ENCODE measurements at places on chromosomes 5 and 9.

DNA sequence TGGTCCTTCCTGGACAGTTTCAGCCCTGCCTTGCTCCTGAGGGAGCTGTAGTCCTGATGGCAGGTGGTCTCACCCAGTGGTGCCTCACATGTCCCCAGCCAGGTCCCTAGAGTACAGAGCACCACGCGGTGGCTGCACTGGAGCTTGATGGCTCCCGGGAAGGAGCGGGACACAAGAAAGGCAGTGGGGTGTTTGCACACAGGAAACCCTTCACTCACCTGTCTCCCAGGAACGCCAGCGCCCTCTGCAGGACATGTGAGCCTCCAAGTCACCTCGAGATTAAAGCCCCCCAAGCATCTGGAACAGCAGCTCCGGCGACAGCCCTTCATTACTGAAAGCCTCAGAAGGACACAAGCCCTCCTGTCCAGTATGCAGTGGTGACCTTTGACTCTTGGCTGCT is 19.9 kb upstream of the TMEM250 start:
- DNase-seq: no peak

GRCh38 chr5:124705577-124705976 is 40.9 kb downstream of the ZNF608 start:
- DNase-seq: no peak

DNA sequence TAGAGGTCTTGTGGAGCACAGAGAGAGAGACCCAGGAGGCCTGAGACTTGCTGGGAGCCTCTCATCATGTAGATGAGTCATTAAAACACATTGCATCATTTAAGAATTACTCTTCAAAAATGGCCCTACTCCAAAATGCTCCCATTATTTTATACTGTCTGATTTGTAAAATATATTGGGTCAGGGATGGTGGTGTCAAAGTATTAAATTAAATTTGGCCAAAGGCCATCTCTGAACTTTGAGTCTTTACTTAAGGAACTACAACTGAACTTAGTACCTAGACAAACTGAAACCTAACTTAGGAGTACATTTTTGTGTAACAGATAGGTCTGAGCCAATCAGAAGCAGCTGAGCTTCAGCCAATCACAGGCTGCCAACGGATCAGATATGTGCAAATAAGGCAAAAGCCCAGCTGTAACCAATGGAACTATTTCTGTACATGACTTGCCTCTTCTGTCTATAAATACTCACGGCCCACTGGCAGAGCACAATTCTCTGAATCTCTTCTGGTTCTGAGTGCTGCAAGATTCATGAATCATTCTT is 657.2 kb downstream of the TLE1 start:
- DNase-seq: peak; percentile 86

- no peak for DNase-seq
Observed at GRCh38 chr5:164345853-164346252, 840.4 kb downstream of the MAT2B start.

- no peak for DNase-seq
Observed at GRCh38 chr9:17742067-17742466, 163.2 kb downstream of the SH3GL2 start.

GRCh38 chr9:76185432-76185831 is 208.8 kb downstream of the RFK start:
- no peak for DNase-seq

DNA sequence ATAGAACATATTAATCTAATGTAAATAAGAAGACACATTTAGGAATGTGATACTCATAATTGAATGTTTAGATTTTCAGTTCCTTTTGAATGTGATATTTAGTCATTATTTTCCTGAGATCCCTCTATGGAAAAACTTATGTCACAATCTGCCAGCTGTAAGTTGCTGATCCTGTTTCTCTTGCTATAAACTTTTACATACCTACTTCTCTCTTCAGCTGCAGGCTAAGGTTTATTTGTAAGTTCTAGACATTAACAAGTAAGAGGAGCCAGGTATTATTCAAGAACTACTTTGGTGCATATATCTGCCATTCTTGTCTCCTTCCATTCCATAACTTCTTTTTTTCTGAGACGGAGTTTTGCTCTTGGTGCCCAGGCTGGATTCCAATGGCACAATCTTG is 462.4 kb downstream of the PRR16 start:
- no peak for DNase-seq

DNA sequence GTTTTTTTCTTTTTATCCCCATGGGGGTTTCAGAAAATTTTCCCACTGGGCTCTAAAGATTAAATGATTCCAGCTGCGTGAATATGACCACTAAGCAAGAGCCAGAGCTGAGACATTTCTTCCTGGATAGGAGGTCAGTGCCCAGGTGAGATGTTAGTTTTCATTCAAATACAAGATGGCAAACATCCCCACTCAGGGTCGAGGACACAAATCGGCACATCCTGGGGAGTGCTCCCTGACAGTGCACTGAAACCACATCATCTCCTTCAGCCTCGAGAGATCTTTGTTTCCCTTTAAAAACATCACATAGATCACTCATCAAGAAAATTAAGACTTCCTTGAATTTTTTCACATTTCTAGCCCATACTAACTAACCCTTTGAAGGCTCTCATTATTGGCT is 273.2 kb upstream of the PANK3 start:
- no peak for DNase-seq

DNA sequence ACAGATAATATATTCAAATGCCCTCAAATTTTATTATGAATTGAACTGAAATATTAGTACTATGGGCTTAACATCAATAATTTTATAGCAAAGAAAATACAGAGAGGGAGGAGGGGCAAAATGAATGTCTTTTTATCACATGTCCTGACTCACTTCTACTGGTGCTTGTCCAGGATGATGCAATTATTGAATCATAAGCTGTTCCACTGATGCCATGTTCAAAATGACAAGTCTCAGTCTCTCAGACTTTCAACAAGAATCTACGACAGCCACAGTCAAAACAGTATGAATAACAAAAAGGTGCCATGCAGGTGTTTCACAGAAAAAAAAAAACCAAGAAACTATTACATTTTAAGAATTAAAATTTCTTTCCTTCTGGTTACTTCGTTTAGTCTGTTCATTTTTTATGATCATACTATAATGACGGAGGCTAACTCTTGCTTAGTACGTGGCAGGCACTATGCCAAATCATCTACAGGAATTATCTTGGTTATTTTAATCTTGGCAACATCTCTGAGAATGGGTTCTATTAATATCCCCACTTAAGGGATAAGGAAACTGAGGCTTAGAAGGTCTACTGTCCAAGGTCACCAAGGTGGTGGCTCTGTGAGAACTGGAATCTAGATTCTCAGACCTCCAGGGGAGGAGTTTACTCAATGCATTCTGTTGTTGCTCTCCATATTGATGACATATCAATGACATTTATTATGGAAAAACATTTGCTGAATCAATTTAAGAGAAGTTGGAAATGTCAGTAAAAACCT is 61.5 kb downstream of the NR3C1 start:
- DNase-seq: no peak

GRCh38 chr9:84190411-84190810 is 150.1 kb downstream of the SLC28A3 start:
- no peak for DNase-seq

GRCh38 chr9:26152350-26152749 is 474.1 kb upstream of the TUSC1 start:
- no peak for DNase-seq

DNA sequence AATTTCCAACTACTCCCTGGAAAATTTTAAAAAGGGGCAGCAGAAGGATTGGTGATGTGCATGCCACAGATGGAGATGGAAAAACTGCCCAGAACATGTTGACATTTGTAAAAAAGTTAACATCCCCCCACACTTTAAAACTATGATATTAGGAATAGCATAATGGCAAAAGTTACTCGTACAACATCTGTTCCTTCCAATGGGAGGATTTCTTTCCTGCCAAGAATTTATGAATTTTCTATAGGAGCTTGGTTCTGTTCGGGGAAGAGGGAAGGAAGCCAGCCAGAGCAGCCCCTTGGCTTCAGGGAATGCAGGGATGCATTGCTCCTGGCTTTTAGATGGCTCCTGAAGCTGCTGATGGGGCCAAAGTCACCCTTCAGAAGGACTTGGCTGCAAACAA is 22.7 kb downstream of the KLF4 start:
- DNase-seq: no peak

GRCh38 chr5:14825977-14826376 is 45.6 kb downstream of the ANKH start:
- DNase-seq: no peak

DNA sequence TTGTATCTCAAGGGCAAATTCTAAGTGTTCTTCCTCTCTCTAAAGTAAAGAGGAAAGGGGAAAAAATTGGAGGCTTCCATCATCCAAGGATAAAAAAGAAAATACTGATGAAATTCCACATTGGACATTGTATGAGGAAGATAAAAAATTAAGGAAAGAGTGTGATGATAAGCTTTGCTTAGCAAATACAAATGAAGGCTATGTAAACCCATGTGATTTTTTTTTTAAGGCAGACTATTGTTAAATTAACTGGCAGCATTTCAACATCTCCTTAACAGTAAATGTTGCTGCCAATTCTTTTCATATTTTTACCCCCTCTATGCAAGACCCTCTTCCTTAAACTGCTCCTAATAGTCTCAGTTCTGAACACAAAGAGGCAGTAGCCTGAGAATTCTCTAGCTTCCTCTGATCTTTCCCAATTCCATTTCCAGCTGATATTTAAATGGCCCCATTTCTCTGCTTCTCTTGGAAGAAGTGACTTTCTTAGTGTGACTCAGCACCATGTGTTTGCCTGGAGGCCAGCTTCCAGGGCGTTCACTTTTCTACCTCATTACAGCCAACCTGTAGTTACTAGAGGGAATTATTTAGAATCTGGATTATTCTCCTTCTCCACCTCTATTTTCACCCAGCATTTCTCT is 159.7 kb downstream of the TLE1 start:
- DNase-seq: peak; percentile 19

All from non-pigmented ciliary epithelial cell (primary cell).